ENCODE measurements at places on chromosomes 16 and 17. TPM values are rescaled to one million over a fixed set of nuclear protein-coding genes. Genes with fewer than 3 reads are reported as not detected.
A peak's percentile ranks its signal among the peaks of the same experiment; 100 is the strongest.

GRCh38 chr16:12132290-12132689 lies 155.8 kb downstream of the SNX29 start:
- DNase-seq = no peak

Gene CD79B
- not detected for total RNA-seq

Gene MAP2K6
- total RNA-seq = 0.26 TPM

DNA sequence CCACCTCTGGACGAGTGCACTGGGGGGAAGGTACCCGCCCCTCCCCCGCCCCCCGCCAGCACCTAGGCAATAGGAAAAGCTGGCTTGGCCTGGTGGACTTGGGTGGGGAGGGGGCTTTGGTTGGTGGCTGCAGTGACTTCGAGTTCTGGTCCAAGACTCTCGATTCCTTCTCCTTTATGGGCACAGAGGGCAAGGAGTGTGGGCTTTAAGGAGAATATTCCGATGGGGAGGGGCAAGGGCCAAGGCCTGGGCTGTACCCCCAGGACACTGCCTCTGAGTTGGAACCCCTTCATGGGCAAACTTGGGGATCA lies 409 bp downstream of the ACSF2 start:
- DNase-seq = no peak

DNA sequence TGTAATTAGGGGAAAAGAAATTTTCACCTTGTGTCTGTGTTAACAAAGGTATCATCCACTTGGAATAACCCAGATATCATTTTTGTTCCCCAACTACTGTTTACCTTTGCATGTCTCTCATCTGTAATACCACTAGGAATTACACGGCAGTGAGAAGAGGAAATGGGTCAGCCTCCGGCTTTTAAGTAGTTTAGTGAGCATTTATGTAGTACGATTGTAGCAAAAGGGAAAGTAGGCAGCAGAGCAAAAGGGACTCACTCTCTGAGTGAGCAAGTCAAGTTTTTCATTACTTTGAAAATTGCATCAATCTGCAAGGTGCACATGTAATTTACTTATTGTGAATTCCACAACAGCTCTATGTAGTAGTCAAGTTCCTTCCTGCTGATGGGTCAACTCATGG lies 11.2 kb downstream of the PHF12 start:
- DNase-seq = no peak

Gene CHP2
- not detected for total RNA-seq

- no peak for DNase-seq
Observed at GRCh38 chr16:82160226-82160625, 9.8 kb downstream of the MPHOSPH6 start.

GRCh38 chr17:57559226-57559625 lies 185.9 kb downstream of the CCDC182 start:
- no peak for DNase-seq

Gene HLF
- 0.26 TPM for total RNA-seq

DNA sequence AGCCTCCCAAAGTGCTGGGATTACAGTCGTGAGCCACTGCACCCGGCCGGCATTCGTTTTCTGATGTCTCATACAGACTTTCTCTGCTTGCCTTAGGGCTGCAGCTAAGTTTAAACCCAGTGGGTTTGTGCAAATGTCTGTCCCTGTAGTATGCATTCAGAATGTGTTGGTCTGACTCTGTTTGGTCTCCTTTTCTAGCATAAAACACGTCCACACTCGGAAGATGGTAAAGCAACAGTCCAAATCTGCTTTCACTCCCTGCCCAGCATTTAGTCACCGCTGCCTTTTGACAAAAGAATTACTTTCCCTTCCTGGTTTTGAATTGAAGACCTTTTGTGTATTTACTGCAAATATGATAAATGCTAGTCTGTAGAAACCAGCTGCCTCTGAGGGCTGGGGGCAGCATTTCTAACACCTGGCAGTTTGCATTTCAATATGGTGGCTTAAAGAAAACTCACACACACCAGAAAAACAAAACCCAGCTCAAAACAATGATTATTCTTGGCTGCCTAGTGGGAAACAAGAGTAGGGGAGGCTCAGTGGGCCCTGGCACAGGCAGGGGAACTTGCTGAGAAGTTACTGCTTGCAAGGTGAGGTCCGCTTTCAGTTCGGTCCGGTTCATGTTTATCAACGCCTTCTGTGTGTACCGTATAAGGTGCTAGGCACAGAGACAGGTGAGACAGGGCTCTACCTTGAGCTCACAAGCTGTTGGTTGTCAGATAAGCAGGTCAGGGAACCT lies 56.9 kb downstream of the MSI2 start:
- DNase-seq = no peak

Gene MYOCD
- total RNA-seq = 0.06 TPM

- no peak for DNase-seq
Observed at GRCh38 chr16:17519101-17519955, 48.6 kb upstream of the XYLT1 start.

DNA sequence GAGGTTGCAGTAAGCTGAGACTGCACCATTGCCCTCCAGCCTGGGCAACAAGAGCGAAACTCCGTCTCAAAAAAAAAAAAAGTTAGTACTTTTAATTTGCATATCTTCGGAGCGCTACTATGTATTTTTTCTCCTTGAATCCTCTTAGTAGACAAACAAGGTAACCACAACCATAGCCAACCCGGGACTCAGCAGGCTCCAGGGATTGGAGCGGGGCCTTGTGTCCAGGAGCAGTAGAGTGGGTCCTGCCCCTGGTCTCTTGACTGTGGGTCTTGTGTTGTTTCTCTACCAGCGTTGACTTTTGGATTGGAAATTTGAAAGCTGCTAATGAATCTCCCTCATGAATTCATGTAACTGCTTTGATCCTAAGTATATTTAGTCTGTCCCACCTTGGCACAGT lies 32.3 kb downstream of the PRMT7 start:
- no peak for DNase-seq

Gene ITGB4
- 5.5 TPM for total RNA-seq

DNA sequence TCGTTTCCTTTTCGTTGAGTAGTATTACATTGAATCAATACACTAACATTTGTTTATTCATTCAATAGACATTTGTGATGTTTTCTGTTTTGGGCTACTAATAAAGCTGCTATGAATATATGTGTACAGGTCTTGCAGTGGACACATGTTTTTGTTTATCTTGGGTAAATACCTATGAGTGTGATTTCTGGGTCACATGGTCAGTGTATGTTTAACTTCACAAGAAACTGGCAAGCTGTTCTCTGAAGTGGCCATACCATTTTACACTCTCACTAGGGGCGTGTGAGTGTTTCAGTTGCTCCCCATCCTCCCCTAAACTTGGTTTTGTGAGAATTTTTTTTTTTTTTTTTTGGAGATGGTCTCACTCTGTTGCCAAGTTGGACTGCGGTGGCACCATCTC lies 35.0 kb downstream of the PKD1L3 start:
- DNase-seq = no peak

Gene PRDM7
- total RNA-seq = not detected

Gene TUBB3
- 463 TPM for total RNA-seq

- no peak for DNase-seq
Observed at GRCh38 chr17:58510075-58510474, 4.4 kb downstream of the MTMR4 start.

DNA sequence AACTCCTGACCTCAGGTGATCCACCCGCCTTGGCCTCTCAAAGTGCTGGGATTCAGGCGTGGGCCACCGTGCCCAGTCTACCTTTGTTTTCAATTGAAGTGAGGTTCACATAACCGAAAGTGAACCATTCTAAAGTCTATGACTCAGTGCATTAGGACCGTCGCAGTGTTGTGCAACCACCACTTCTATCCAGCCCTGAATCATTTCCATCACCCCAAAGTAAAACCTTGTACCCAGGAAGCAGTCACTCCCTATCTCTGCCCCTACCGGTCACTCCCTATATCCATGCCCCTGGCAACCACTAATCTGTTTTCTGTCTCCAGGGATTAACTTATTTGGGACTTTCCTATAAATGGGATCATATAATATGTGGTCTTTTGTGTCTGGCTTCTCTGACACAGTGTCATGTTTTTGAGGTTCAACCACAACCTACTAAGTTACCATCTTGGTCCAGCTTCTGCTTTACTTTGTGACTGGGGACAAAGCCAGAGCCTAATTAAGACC lies 28.3 kb upstream of the CDC42EP4 start:
- peak; percentile 94 for DNase-seq

GRCh38 chr16:554640-555365 lies 5.4 kb upstream of the PRR35 start:
- DNase-seq = peak; percentile 74

Gene ATP2A3
- 0.77 TPM for total RNA-seq

Gene CCL13
- total RNA-seq = not detected

Gene NOS2
- total RNA-seq = not detected

Gene ZNF469
- total RNA-seq = 0.46 TPM

GRCh38 chr17:73210002-73210678 lies 17.3 kb downstream of the COG1 start:
- DNase-seq = peak; percentile 18

Gene ARL4D
- total RNA-seq = 25.6 TPM

GRCh38 chr16:73046849-73047214 lies 1.1 kb downstream of the ZFHX3 start:
- DNase-seq = no peak

DNA sequence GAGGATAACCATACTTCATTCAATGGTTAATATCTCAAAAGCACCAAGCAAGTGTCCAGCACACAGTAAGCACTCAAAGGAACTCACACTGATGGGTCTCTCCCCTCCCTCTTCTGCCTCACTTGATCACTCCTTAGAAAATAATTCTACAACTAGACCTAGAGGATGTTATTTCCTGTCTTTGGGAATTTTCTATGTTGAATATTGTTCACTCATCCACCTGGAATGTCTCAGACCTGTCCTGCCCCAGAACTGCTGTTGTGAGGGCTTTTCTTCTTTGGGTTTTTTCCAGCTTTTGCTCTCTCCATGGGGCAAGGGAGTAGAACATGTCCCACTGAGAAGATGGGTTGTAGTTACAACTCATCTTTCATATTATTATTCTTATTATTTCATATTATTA lies 25.3 kb downstream of the NXPH3 start:
- DNase-seq = no peak

Gene LRRC36
- not detected for total RNA-seq

DNA sequence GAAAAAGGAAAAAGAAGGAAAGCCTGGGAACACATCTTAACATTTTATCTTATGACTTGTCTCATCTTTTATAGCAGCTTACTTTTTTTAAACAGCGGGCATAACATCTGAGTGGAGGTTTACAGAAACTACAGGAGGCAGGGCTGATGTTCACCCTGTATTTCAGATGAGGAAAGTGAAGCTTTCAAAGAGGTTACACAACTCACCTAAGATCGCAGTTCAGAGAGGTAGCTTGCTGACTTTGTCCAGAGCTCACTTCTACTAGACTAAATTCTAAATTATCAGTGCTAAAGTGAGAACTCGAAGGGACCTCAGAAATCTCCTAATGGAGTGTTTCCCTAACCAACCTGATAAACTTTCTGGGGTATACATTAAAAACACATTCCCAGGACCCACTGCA lies 3.7 kb downstream of the MBTD1 start:
- no peak for DNase-seq

Gene NUBP1
- 28.3 TPM for total RNA-seq

DNA sequence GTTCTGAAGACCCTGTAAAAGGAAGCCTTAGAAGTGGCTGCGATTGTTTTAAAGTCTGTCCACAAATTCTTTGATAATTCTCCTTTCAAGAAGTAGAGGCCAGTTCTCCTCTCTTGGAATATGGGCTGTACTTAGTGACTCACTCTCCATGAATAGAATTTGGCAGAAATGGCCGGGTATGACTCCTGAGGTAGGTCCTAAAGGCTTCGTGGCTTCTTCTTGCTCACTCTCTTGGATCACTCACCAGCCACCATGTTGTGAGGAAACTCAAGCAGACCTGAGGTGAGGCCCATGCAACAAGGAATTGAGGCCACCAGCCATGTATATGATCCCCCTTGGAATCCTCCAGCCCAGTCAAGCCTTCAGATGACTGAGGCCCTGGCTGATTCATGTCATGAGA lies 75.8 kb downstream of the WWOX start:
- DNase-seq = peak; percentile 10

GRCh38 chr17:28946239-28946638 lies 5.1 kb downstream of the PHF12 start:
- DNase-seq = peak; percentile 68

GRCh38 chr17:73776351-73777130 lies 132.3 kb upstream of the SDK2 start:
- no peak for DNase-seq

GRCh38 chr17:16906680-16907079 lies 65.2 kb downstream of the TNFRSF13B start:
- no peak for DNase-seq

Gene ARHGAP44
- 0.13 TPM for total RNA-seq

- DNase-seq = no peak
Observed at GRCh38 chr17:65130832-65131231, 6.3 kb upstream of the RGS9 start.

DNA sequence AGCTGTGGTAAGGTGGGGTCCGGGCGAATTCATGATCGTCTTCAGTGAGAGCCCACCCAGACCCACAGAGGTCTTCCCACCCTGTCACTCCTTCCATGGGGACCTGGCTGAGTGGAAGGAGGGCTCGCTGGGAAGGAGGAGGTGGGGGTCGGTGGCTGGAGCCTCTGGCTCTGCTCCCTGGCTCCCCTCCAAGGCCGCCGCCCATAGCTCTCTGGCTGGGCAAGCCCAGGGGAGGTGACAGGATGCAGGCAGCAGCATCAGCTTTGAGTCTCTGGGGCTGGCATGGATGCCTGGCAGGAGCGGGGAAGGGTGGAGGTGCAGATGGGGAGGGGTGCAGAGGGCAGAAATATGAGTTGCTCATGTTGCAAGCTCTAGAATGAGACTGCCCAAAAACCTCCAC lies 147.0 kb downstream of the ENGASE start:
- DNase-seq = no peak

DNA sequence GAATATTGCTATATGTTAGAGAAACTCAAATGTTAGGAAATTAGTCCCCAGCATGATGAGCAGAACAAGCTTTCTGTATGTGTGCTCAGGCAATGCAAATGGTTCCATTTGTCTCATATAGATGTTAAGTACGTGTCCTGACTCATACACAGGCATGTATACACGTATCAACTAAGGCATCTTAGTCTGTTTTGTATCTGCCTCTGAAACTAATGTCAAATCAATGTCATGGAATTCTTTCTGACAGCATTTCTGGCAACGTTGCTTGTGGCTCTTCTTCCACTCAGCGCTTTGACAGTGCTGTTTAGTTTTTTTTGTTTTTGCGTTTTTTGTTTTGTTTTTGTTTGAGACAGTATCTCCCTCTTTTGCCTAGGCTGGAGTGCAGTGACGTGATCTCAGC lies 111.9 kb downstream of the CNTNAP4 start:
- DNase-seq = no peak

DNA sequence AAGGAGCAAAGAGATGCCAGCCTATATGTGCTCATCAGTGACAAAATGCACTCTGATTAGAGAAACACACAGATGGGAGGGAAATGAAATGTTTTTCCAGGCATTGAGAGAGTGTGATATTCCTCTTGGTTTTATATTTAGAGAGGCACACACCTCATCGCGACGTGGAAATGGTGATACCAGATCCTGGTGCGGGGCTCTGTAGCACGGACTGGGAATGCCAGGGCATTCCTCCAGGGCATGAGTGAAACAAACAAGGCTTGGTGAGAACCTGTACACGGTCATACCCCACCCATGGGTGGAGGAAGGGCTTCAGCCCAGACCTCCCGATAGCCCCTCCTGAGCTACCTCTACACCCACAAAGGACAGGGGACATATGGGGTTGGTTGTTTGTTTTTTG lies 280.2 kb downstream of the C16orf95 start:
- no peak for DNase-seq
